NCI-H146 (cell line): ENCODE measurements at places on chromosomes 16 and 17.

DNA sequence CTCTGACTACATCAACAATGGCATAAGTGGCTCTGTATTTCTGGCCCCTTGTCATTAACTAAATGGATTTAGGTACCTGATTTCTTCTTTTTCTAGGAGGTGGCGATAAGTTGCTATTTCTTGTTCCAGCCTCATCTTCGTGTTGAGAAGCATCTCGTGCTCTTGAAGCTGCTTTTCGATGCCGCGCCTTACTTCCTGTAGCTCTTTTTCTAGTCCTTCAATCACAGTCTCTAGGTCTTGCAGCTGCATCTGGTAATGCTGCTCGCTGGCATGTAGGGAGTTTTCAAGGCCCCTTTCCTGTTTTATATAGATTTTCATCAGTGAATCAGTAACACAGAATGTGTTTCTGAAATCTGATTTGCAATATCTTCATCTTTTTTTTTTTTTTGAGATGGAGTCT, 5.1 kb downstream of the KRT222 start:
- DNase-seq, result no peak

DNA sequence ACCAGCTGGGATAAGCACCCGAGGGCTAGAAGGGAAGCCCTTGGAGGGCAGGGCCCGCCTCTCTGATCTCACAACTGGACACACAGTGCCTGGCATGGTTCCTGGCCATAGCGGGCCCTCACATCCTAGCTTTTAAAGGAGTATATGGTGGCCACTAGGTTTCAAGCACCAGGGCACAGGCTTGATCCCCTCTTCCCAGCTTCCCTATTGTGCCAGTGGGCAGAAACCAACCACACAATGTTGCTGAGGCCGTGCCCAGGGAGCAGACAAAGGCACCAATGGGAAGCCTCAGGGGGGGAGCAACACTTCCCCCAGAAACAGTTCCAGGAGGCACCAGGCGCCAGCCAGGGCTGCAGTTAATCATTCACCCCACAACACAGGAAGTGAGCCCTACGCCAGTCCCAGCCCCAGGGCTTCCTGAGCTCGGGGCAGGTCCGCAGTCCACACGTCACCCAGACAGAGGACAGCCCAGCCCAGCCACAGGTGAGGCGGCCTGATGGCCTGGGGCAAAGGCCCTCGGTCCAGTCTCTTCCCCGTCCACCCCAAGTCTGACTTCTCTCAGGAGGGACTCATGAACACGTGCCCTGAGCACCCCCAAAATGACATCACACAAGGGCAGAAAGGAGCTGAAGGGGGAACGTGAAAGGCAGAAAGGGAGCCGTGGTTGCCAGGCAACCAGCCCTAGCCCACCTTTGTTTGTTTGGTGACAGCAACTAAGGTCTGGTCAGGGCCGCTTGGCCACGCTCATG, 12.8 kb downstream of the SMIM5 start:
- no peak for DNase-seq

DNA sequence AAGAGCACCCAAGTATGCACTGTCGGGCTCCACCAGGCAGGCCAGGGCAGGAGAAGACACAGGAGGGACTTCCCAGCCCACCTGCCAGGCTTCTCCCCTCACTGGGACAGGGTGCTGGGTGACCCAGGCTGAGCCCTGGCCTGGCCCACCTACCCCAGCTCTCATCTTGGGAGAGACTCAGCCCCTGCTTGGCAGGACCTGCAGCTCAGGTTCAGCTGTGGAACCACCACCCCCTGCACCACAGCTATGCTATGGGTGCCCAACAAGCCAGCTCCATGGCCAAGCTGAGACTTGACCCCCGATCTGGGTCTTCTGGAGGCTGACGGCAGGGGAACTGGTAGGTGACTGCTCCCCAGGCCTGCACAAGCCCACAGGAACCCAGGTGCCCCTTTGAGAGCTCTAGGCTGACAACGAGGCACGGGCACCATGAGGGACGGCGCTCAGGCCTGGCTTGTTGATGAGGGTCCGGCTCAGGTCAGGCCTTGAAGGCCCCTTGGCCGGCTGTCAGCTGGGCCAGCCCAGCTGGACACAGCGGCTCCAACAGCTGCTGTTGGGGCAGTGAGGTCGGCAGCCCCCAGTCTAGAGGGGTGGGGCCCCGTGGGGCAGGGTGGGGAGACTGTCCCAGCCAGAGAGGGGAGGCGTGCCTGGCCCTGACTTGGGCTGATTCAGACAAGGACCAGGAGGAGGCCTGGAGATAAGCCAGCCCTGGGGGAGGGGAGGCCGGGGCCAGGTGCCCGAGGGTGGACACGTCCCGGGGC, 4.6 kb downstream of the RPUSD1 start:
- no peak for DNase-seq

DNA sequence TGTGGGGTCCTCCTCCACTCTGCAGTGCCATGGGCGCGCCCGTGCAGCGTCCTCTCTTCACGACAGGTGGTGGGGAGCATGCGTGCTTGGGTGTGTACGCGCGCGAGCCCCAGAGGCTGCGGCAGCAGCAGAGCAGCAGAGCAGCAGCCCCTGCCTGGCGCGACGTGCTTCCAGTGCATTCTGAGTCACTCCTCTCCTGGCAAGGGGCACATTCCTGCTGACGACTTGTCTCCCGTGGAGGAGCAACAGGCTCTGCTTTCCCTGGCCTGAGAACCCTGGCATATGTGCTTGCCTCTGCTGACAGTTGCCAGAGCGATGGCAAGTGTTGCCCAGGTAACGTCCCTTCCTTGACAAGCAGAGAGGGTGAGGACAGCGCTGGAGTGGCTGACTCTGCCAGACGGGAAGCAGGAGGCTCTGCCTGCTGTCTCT, 133.8 kb upstream of the PLCG2 start:
- peak; percentile 79 for DNase-seq

DNA sequence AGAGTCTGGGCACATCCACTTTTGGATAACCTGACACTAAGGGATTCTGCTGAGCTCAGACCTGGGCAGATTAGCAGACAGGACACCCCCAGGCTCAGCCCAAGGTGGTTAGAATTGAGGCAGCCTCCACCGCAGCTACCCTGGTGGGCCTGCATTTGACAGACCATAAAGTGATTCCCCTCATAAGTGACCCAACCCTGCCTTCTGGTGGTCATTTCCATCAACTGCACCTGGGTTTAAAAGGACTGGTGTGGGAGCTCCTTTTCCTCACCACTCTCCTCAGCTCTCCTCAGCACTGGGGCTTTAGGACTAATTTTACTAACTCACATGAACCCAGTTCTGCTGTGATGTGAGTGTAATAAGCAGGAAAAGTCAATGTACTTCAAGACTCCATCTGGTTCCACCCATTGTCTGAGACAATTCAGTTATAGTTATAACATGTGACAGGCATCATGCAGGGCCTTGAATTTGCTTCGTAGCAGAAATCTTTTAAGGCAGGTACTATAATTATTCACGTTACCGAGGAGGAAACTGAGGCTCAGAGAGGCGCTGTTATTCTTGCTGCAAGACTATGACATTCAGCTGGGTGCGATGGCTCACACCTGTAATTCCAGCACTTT, 42.5 kb downstream of the MYH3 start:
- DNase-seq, result peak; percentile 24

GRCh38 chr16:13780406-13781168, 139.4 kb upstream of the ERCC4 start:
- no peak for DNase-seq

DNA sequence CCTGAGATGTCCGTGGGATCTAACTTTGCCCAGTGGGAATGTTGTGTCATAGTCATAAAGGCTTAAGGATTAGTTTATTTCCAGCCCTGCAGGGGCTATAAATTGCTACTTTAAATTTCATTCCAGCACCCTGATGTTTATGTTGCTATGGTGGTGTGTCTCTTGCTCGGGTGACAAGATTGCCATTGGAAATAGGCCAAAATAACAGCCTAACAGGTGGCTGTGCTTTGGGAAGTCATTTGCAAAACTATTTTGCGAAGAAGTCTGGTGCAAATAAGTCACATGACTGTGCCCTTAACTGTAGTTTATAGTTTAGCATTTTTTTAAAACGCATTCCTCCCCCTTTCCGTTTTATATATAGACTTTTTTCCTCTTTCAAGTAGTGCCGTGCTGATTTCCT, 23.1 kb downstream of the PITPNC1 start:
- no peak for DNase-seq

- no peak for DNase-seq
Measured at GRCh38 chr17:80761110-80761871, 216.7 kb downstream of the RPTOR start.

DNA sequence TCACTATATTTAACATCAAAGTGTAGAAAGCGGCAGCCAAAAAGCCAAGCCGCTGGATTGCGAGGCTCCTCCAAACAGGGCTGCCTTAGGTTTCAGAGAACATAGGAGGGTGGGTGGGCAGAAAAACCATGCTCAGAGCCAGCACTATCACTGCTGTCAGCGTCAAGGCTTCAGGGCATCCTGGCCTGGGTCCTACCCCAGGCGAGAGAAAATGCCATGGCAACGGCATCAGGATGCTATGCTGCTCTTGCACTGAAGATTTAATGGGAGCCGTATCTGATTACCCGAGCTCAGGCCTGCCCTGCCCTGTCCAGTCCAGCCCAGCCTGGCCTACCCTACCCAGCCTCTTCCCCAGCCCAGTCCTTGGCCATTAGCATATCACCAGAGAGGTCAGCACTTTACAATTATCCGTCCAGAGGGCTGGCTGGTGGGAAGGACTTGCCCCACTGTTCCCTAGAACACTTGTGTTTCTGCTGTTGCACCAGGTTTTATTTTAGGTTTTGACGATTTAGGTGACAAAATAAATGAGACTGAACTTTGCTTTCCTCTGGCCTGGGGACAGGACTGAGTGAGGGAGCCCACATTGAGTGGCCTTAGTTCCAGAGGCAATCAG, 61.1 kb downstream of the TOM1L2 start:
- DNase-seq, result peak; percentile 17

- DNase-seq, result no peak
Measured at GRCh38 chr16:81638286-81638945, 140.7 kb upstream of the PLCG2 start.

DNA sequence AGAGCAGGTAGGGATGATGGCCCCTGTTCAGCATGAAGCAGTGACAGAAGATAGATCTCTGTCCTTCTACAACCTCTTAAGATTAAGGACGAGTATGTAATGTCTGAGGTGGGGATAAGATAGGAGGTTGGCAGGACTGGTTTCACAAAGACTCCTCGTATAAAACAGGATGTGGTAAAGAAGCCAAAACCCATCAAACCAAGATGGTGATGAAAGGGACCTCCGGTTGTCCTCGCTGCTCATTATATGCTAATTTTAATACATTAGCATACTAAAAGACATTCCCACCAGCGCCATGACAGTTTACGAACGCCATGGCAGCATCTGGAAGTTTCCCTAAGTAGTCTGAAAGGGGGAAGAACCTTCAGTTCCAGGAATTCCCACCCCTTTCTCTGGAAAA, 27.3 kb downstream of the MIS12 start:
- DNase-seq, result no peak

DNA sequence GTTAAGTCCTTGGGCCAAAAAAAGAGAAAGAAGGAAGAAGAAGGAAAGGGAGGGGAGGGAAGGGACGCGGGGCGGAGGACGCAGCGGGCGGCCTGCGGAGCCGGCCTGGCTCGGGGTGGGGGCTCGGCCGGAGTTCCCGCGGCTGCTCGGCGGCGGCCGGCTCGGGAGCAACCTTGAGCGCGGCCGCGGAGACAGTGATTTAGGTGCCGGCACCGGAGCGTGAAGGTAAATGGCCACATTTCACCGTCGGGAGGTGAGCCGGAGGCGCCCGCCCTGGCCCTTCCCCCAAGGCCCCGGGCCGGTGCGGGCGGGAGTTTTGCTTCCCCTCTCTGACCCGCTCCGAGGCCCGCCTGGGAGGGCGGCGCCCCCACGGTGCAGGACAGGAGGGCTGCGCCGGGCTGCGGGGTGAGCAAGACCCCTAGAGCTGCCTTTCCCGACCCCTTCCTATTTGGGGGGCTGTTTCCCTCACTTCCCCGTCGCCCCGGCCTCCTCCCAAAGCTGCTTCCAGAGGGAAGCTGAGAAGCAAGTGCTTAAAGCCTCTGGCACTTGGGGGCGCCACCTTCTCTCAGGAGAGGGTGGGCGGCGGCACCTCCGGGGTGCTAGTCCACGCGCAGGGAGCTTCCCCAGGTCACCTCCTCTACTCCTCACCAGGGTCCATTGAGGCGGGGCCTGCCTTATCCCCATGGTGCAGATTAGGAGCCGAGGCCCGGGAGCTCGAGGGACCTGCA, 56.5 kb downstream of the MRM1 start:
- DNase-seq, result peak; percentile 41

DNA sequence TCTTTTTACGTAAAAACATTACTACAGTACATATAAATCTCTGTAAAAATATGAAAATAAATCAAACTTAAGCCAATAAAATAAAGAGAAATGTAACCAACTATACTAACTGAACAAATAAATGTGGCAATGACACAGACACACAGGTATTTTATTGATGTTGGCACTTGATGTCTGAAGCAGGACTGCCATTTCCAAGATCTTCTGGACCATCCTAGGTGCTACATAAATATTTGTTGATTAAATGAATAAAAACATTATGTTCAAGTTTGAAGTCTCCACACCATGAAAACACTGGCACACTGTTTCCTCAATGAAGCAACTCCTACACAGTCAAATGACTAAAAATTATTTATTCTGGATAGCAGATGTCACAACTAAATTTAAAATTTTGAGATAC, 106.9 kb downstream of the NCOR1 start:
- no peak for DNase-seq

DNA sequence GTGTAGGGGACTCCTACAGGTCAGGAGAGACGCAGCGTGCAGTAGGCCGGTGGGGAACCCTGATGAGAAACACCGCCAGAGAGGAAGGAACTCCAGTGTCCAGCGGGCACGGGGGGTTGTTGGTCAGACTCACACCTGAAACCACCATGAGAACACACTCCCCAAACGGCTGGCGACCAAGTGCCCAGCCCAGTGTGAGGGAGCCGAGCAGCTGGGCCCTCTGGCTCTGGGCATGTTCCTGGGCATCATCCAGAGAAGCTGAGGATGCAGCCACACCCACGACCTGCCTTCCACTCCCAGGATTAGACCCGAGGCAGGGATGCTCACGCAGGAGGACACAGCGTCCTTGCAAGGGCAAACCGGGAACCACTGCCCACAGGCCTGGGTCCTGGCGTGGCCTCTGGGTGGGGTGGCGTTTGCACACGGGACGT, 108.3 kb upstream of the ZNF750 start:
- DNase-seq, result no peak

DNA sequence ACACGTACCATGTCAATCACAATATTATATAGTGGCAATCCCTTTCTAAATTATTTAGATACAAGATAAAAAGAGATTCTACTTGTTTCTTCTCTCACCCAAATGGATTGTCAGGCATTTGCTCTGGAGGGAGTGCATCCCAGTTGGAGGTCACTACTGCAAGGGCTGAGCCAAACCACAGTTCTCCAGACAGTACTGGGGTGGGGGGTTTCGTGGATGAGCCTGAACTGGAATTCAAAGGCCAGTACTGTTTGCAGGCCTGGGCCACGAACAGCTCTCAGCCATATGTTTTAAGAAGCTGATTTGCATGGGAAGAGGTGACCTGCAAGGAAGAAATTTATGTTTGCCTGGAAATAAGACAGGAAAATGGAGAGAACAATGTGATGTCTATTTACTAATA, 314.9 kb downstream of the PMP22 start:
- no peak for DNase-seq

DNA sequence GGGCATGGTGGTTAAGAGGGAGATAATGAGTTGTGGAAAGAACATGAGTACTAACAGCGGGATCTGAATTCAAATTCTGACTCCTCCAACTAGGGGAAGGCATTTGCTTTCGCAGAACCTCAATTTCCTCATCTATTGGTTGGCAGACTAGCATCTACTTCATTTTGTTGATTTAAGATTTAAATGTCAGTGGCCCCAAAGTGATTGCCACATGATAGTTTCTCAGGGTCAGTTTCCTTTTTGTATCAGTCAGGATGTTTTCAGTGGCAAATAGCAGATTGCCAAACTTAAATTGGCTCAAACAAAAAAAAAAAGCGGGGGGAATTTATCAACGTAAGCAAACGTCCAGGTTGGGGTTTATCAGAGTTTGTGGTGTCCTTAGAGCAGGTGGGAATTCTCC, 25.1 kb upstream of the NOS2 start:
- DNase-seq, result no peak
